ENCODE measurements at places on chromosomes 6 and 20.

GRCh38 chr6:136471372-136471771 lies 78.8 kb downstream of the MAP7 start:
- no peak for DNase-seq

DNA sequence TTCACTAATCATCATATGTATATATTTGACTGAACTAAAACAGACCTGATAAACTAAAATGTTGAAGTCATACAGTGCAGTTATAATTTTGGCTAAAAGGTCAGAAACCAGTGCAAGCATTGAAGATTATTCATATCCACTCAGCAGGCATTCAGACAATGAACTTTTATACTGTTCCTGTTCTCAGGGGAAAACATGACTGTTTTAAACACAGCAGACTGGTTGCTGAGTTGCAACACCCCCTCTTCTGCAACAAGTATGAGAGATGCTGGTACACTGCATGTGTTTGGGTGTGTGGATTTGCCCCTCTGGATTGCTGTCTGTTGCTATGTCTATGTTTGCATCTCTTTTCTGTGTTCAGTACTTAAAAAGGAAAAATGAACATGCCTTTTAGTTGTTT lies 206.8 kb downstream of the EYA4 start:
- no peak for DNase-seq

GRCh38 chr20:29878777-29879442 lies 1378.6 kb upstream of the DEFB115 start:
- no peak for DNase-seq

DNA sequence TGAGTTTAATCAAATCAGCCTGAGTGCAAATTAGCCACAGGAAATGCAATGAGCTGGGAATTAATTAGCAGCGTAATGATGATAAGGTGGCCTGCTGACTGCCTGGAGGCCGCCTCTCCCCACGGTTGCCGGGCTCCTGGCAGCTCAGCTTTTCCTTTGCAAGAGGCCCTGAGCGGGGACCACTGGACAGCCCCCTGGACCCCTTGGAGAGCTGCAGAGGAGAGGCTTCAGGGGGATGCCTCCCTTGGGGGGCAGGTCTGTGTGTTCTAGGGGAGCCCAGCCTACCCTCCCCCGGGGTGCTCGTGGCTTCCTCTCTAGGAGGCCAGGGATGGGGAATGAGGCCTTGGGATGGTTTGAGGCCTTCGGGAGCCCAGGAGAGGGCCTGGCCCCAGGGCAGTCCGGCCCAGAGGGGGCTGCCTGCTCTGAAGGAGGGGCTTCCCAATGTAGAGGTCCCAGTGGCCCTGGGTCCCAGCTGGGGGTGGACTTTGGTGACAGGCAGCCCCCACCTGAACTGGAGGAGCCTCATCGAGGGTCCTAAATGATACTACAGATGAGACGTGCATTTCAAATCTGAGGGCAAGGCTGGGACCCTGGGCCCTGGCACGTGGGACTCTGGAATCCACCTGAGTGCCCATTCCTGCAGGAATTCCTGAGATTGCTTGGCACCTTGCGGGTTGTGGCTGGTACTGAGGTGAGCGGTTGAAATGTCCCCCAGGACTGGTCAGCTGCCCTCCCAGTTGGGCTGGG lies 66.4 kb upstream of the BHLHE23 start:
- no peak for DNase-seq

- DNase-seq: no peak
Observed at GRCh38 chr6:8844968-8845367, 409.6 kb upstream of the SLC35B3 start.

DNA sequence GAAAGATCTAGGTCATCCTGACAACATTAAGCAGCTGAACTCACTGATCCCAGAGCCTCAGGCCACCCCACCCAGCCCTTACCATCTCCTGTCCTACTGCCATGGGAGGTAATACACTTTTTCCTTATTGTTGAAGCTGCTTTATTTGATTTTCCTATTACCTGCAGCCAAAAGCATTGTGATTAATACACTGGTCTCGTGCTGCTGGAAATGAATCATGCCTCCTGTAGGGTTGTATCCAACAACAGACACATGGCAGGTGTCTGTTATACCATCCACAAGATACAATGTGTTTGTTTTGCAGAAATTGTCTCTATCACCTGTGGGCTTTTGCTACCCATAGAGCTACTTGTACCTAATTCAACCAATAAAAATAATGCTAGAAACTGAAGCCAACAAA lies 34.2 kb downstream of the MYLIP start:
- no peak for DNase-seq
